Stimulated activated CD4-positive, alpha-beta T cell treated with anti-CD3 and anti-CD28 coated beads, Interleukin-12 subunit alpha, Interleukin-12 subunit beta, amount 100 ng/mL, for 48 hours (primary cell): ENCODE measurements at places on chromosomes 2 and 18.

DNA sequence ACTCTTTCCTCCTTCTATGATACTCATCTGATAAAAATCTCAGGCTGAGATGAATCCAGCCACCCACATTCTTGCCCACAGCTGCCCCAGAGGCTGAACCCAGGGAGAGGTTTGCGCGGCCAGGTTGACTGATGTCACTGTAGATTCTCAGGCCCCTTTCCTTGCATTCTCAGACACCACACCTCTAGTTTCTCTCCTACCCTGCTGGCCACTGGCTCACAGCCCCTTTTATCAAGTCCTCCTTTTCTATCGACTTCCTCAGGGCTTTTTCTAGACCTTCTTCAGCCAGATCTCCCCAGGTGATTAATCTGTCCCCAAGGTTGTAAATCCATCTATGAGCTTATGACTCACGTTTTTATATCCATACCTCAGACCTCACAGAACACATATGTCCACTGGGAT lies 99.8 kb downstream of the TACR1 start:
- DNase-seq, result no peak

DNA sequence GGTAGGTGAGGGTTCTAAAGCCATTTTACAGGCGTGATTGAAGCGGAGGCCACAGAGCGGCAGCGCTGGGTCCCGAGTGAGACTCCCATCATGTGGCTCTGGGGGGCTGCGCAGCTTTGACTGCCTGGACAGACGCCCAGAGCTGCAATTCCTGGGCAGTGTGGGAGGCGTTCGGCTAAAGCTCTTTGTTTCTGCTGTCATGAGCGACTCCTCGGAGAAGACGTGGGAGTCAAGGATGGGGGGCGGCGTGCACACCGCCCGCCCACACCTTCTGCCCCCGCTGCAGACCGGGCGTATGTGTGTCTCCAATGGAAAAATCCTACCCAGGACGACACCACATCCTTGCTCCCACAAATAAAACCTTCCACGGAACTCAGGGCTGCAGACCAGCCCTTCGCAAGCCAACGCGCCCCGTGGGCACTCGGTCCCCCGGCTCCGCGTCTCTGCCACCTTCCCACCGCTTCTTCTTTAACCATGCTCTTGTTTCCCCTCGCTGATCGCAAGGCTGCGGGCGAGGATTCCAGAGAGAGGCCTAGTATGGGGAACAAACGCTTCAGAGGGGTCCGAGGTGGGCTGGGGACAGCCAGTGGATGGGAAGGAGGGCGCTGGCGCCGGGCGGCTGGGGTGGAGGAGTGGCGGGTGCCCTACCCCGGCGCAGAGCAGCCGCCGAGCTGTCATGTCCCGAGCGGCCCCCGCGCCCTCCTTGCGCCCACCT lies 680 bp upstream of the LBH start:
- DNase-seq, result no peak

- no peak for DNase-seq
These were observed 134.2 kb downstream of the CDCA7 start for GRCh38 chr2:173488861-173489260.

GRCh38 chr18:2441544-2441943 lies 129.8 kb downstream of the METTL4 start:
- DNase-seq, result no peak

- DNase-seq, result no peak
These were observed 28.9 kb upstream of the FOSL2 start for GRCh38 chr2:28363686-28364280.

- no peak for DNase-seq
These were observed 39.5 kb downstream of the SPATS2L start for GRCh38 chr2:200345975-200346374.

- no peak for DNase-seq
These were observed 274.8 kb upstream of the SLC39A10 start for GRCh38 chr2:195382186-195382585.

DNA sequence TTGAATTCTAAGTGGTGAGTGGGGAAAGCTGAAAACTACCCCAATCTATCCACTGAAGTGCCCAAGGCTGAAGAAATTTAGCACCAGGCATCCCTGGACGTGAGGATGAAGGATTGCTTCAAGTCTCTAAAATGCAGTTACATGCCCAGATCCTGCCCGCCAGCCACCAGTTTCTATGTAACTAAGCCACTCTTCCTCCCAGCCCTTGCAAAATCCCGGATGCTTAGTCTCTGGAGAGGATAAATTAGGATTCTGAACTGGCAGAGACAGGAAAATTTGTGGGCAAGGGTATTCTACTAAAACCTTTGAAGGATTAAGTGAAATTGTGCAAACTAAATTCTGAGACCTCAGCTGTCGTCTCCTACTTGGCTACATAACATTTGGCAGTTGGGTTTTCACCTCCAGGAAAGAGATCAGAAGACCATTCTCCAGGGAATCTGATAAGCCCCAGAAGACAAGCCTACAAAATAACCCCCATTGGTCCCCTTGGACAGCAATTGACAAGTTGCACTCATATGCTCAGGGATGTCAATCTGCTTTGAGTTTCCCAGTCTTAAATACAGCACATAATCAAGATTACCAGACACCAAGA lies 93.9 kb upstream of the CD226 start:
- no peak for DNase-seq

GRCh38 chr2:144426981-144427479 lies 92.9 kb downstream of the ZEB2 start:
- DNase-seq, result no peak

DNA sequence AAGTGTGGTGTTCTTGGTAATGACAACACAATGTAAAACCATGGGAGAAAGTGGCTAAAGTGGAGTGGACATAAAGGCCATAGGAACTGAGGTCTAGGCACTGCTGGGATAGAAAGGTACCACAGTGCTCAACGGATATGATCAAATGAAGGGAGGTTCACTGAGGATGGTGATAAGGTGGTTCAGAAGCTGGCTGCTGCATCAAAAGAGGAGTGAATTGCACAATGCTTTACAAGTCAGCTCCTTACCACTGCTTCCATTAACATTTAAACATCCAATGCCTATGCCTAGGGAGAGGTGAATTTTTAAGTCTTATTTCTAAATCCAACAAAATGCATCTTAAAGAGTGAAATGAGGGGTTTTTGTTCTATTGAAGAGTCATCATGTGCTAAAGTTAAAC lies 100.1 kb upstream of the ITGB6 start:
- DNase-seq, result no peak

GRCh38 chr2:156589381-156590079 lies 153.4 kb downstream of the GPD2 start:
- DNase-seq, result no peak

GRCh38 chr2:223979730-223980396 lies 22.6 kb downstream of the MRPL44 start:
- DNase-seq, result no peak

GRCh38 chr2:218569038-218569431 lies 396 bp downstream of the CNOT9 start:
- DNase-seq, result peak; percentile 43
